ENCODE measurements at places on chromosomes 4 and X.

- no peak for DNase-seq
These were observed 114.1 kb upstream of the TRIM2 start for GRCh38 chr4:153090181-153090580.

DNA sequence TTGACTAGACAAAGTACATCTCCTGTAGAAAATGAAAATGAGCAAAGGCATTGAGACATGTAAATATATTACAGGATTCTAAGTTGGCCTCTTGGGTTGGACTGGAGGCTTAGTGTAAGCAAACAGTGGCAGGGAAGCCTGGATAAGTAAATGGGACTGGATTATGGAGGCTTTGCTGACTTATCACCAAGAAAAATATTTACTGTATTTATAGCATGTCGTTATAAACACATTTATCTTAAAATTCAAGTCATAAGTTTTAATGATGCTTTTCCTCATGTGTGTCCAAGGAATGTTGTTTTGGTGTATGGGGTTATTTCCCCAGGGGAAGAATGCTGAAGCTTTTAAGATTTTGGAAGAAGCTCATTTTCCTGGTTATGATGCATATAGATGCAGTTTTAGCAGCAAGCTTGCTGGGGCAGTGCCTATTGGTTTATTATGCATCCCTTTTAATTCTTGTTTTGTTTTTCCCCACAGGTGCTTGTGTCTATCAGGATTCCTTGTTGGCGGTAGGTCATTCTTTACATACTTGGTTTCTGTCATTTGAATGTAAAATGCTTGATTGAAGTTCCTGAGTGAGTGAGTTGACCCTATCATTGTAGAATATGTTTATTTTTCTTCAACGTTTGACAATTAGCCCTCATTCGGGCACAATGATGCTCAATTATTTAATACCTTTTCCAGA, 8.5 kb downstream of the FRAS1 start:
- no peak for DNase-seq

- DNase-seq = no peak
These were observed 41.9 kb upstream of the APLN start for GRCh38 chrX:129696463-129697155.

- DNase-seq = no peak
These were observed 546.5 kb upstream of the SMIM31 start for GRCh38 chr4:164207460-164207859.

- no peak for DNase-seq
These were observed 30.0 kb downstream of the RCHY1 start for GRCh38 chr4:75484190-75484589.

- no peak for DNase-seq
These were observed 33.6 kb upstream of the SPANXN2 start for GRCh38 chrX:143754183-143754582.

DNA sequence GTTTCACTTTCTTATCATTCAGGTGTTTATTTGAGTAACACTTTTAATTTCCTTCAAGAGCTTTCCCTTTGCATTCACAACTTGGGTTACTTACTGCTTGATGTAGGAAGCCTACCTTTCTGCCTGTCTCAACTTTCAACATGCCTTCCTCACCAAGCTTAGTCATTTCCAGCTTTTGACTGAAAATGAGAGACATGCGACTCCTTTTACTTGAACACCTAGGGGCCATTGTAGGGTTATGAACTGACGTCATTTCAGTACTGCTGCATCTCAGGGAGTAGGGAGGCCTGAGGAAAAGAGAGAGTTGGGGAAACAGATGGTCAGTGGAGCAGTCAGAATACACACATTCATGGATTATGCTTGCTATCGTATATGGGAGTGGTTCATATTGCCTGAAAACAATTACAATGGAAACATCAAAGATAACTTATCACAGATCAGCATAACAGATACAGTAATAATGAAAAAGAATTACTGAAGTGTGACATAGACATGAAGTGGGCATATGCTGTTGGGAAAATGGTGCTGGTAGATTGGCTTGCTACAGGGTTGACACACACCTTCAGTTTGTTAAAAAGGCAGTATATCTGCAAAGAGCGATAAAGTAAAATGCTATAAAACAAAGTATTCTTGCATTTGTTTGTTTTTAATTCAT, 25.7 kb downstream of the USP53 start:
- no peak for DNase-seq

GRCh38 chrX:16155581-16156096, 11.6 kb upstream of the MAGEB17 start:
- no peak for DNase-seq

DNA sequence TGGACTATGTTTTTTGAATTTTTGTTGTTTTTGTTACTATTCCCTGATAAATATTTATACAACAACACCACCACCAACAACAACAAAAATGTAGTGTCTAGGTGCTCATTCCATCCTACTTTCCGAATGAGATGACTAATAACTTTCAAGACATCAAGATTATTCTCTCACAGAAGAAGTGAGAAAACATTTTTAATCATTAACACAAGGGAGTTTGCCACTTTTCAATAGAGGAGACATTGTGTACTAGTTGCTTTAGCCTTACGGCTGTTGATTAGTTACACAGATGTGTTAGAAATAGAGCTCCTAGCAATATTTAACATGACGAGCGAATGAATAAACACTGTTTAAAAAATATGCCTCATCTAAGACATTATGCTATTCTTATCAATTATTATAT, 898.8 kb downstream of the C4orf33 start:
- DNase-seq = no peak

DNA sequence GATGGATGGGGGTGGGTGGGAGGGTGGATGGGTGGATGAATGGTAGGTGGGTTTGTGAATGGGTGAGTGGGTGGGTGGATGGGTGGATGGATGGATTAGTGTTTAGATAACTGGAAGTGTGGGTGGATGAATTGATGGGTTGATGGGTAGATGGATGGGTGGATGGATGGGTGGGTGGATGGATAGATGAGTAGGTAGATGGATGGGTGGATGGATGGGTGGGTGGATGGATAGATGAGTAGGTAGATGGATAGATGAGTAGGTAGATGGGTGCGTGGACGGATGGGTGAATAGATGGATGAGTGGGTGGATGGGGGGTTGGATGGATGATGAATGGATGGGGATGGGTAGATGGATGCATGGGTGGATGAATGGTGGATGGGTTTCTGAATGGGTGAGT, 20.3 kb upstream of the ASMTL start:
- no peak for DNase-seq

GRCh38 chrX:73289039-73289438, 74.4 kb upstream of the NAP1L2 start:
- DNase-seq = no peak

DNA sequence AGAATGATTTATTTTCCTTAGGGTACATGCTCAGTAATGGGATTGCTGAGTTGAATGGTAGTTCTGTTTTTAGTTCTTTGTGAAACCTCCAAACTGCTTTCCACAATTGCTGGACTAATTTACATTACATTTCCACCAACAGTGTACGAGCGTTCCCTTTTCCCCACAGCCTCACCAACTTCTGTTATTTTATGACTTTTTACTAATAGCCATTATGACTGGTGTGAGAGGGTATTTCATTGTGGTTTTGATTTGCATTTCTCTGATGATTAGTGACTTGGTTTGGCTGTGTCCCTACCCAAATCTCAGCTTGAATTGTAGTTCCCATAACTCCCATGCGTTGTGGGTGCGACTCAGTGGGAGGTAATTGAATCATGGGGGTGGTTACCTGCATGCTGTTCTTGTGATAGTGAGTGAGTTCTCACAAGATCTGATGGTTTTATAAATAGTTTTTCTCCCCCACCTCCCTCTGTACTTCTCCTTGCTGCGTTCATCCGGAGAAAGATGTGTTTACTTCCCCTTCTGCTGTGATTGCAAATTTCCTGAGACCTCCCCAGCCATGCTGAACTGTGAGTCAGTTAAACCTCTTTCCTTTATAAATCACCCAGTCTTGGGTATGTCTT, 95.1 kb downstream of the GBA3 start:
- DNase-seq = no peak

- DNase-seq = no peak
These were observed 23.2 kb upstream of the ASMTL start for GRCh38 chrX:1475881-1476280.

- DNase-seq = no peak
These were observed 123.2 kb downstream of the FHIP1A start for GRCh38 chr4:151532001-151532708.

- no peak for DNase-seq
These were observed 5.0 kb downstream of the TDO2 start for GRCh38 chr4:155908187-155909139.

- no peak for DNase-seq
These were observed 324.2 kb downstream of the GBA3 start for GRCh38 chr4:23016981-23017380.

DNA sequence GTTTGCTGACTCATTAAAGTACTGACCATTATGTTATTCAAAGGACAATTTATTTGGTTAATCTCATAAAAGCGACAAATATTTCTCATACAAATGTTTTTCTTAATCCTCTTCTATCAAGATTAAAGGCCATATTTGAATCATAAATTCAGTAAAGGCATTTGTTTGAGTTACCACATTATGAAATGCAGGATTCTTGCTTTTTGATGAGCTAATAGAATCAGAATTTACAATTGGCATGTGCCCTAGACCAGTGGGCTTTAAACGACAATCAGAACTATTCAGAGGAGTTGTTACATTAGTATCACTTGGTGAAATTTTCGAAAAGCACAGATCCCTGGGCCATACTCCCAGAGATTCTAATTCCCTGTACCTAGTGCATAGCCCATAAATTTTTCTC, 55.3 kb downstream of the KLHL4 start:
- no peak for DNase-seq

DNA sequence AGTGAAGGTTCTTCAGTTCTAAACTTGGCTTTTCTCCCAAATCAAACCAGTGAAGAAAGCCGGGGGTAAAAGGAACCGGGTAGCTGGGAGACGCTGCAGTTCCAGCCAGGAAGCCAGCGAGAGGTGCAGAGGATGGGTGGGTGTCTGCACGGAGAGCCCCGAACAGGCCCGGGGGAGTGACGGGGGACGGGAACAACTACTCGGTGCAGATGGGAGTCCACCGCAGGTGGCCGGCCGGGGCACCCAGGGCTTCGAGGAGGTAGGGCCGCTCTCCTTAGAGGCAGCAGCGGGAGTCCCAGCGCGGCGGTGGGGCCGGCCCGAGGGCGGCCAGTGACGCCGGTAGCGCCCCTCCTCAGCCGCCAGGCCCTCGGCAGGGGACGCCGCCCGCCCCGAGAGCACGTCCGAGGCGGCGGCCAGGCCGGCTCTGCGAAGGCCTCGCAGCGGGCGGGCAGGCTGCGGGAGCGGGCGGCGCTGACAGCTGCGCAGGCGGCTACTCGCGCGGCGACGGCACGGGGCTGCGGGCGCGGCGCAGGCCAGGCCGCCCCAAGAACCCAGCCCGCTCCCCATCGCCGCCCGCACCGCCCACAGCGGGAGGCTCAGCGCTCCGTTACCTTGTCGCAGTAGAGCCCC, 449 bp downstream of the FBXL5 start:
- no peak for DNase-seq

- no peak for DNase-seq
These were observed 94.2 kb upstream of the CENPE start for GRCh38 chr4:103292373-103292772.

GRCh38 chr4:112377594-112378242, 80.5 kb downstream of the ALPK1 start:
- DNase-seq = no peak

DNA sequence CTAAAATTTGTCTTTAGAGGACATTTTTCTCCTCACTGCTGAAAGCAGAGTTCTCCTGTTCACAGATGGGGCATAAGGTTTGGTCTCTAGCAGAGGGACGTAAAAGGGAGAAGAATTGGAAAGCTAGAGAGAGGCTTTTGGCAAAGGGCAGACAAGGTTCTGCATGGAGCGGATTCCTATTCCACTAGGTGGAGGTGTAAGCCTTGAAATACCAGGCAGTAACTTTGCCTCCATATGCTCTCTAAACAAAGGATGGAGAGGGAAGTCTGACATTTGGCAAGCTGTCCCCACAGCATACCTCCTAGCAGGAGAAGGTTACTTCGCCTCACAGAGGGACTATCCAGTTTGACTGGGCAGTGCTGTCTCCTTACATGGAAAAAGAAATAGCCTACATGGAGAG, 174.7 kb downstream of the DACH2 start:
- DNase-seq = no peak

GRCh38 chr4:35538807-35539206, 705.5 kb downstream of the ARAP2 start:
- no peak for DNase-seq

- no peak for DNase-seq
These were observed 1328.3 kb downstream of the C4orf33 start for GRCh38 chr4:130424211-130424610.

DNA sequence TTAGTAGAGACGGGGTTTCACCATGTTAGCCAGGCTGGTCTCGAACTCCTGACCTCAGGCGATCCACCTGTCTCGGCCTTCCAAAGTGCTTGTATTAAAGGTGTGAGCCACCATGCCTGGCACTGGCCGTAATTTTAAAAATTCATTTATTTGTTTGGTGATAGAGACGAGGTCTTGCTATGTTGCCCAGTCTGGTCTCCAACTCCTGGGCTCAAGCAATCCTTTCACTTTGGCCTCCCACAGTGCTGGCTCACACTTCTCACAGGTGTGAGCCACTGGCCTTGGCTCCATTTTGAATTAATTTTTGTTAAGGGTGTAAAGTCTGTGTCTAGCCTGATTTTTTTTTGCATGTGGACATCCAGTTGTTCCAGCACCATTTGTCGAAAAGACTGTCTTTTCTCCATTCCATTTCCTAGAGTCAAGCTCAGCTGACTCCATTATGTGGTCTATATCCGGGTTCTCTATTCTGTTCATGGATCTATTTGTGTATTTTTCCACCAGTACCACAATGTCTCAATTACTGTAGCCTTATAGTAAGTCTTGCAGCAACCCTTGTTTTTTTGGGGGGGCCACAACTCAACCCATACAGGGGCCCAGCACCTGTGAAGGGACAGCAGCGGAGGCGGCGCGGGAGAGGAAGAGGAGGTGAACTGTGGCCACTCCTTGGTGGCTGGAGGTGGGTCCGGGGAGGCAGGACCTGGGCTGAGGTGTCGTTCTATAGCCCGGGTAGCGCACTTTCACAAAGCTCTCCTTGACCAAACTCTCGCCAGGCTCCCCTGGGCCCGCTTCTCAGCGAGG, 1.5 kb upstream of the NSD2 start:
- no peak for DNase-seq

- no peak for DNase-seq
These were observed 323.0 kb downstream of the INPP4B start for GRCh38 chr4:142523111-142523510.

DNA sequence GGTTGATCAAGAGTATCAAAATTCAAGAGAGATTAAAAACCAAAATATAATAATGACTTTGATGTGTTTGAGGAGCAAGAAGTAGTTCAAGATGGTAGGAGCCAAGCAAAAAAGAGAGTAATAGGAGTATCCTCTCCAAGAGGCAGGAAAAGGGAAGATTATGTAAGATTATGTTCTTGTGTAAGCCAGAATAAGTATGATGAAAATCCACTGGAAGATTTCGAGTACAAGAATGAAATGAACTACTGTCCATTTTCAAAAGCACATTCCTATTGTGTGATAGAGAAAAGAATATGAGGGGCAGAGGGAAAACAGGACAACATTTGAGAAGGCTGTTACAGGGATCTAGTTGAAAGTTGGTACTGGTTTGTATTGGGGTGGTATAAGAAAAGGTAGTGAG, 659.6 kb upstream of the INTU start:
- DNase-seq = no peak
